SJCRH30 (cell line): ENCODE measurements at places on chromosomes 2 and 18. TPM values are rescaled to one million over a fixed set of nuclear protein-coding genes. Genes with fewer than 3 reads are reported as not detected.

DNA sequence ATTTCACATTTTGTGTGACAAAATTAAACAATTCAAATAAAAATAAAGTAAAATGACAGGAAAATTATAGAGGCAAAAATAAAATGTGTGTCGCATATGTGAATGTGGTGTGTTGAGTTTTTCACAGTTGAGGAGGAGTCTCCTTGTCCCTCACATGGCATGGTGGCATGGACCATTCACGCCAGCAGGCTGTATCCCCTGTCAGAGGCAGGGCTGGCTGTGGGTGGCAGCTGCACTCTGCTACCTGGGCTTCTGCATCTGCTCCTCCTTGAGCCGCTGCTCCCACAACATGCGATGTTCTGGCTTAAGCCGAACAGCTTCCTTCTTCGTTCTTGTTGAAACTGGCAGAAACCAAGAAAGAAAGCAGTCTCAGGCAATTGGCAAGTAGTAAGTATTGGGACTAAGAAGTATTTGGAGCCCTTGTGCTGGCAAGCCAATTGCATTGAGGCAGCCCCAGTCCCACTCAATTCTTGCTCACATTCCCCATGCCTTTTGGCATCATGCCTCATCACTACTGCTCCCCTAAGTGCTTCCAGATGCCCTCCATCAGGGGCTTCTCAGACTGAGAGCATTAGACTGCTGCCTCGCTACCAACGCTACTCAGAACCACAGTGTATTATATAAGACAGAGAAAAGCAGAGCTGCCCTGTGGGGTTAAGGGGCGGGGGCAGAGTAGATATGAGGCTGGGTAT lies 177.9 kb upstream of the NABP1 start:
- no peak overlapping the region for H3K27ac ChIP-seq
- no peaks in the 10 kb centered on the region for H3K36me3 ChIP-seq
- no peak overlapping the region for H3K4me3 ChIP-seq
- no peaks in the 10 kb centered on the region for H3K4me1 ChIP-seq

DNA sequence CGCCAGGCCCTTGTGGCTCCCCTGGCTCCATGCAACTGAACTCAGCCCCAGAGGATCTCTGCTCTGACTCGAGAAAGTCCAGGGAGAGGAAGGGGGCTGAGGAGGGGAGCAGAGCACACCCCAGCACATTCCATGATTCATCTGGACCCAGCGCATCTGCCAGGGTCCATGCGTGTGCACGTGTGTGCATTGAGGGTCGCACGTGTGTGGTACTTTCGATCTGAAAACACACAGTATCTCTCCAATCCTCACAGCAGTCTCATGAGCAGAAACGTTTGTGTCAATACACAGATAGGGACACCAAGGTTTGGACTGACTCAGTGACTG lies 146.4 kb upstream of the ID2 start:
- H3K27ac ChIP-seq = no peak overlapping the region
- no peaks in the 10 kb centered on the region for H3K4me1 ChIP-seq
- DNase-seq = no peak
- no peaks in the 10 kb centered on the region for H3K27me3 ChIP-seq
- no peaks in the 10 kb centered on the region for H3K36me3 ChIP-seq

DNA sequence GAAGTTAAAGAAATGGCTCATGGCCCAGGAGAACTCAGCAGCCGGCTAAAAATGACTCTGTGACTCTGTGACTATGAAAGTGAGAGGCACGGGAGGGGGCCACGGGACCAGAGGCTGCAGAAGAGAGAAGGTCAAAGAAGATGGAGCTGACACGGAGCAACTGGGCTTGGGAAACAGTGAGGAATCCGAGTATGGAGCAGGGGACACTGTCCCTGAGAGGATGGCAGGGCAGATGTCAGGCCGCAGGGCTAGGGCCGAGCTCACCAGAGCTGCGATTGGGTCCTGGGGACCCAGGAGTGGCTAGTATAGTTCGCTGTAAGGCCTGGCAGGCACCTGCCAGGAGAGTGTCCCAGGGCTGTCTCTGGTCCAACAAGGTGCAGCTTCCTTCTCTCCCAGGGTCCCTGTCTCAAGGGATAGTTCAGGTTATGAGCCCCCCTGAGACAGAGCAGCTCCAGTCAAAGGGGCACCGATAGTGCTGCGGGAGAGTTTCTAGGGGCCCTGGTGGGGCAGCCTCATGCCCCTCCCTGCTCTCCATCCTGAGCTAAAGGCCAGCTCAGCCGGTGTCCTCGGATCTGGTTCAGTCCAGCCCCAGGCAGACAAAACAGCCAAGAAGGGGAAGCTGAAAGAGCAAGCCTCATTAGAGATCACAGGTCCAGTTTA lies 42.7 kb downstream of the CIB4 start:
- no peak for DNase-seq
- H3K27ac ChIP-seq = no peak overlapping the region
- H3K4me3 ChIP-seq = no peak overlapping the region
- H3K36me3 ChIP-seq = no peaks in the 10 kb centered on the region
- no peaks in the 10 kb centered on the region for H3K4me1 ChIP-seq

GRCh38 chr18:32373995-32374394 lies 96.7 kb downstream of the GAREM1 start:
- H3K4me1 ChIP-seq = peaks cover 7% of the 10 kb centered on the region
- no peaks in the 10 kb centered on the region for H3K27me3 ChIP-seq
- DNase-seq = peak; percentile 9
- H3K27ac ChIP-seq = no peak overlapping the region
- H3K36me3 ChIP-seq = no peaks in the 10 kb centered on the region

- no peaks in the 10 kb centered on the region for H3K4me1 ChIP-seq
- no peak for DNase-seq
- H3K27ac ChIP-seq = no peak overlapping the region
- no peak overlapping the region for H3K4me3 ChIP-seq
These were observed 417.4 kb upstream of the PIK3C3 start for GRCh38 chr18:41537666-41538065.

DNA sequence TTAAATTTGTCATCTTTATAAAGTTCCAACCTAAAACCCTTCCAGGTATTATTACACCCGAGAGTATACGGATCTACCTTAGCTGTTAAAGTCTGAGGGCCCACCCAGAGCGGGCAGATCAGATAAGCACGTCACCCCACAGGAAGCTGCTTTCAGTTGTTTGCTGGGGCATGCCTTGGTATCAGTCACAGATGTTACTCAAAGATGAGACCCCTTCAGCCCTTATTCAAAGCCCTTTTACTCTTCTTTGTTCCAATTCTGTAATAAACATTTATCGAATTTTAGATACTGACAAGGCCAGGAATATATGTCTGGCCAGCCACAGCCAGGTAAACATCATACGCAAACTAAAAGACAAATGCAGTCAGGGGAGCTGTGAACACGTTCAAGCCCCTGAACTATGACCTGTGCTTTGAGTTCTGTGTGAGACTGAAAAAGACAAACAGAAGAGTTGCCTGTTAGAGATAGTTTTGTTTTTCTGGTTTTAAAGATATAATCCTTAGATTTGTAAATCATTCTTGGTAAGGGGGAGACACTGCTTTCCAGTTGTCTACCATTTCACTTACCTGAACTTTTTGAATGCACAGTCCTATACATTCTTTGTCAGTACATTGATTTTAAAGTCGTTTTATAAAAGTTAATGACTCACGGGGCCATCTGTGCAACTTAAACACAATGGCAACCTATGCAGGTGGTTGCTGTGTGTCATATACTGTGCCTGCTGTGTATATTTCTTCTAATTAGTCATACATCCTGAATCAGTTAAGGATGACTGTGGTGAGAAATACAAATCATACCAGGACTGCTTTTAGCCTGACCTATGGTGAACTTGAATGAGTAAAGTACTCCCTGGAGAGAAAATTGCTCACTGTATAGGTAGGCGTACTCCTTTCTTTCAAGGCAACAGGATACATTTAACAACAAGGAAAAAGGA lies 100.5 kb upstream of the ITPRID2 start:
- H3K27ac ChIP-seq = peak overlapping the region; percentile 47
- H3K4me3 ChIP-seq = no peak overlapping the region
- no peaks in the 10 kb centered on the region for H3K27me3 ChIP-seq
- H3K36me3 ChIP-seq = no peaks in the 10 kb centered on the region
- peaks cover 10% of the 10 kb centered on the region for H3K4me1 ChIP-seq

DNA sequence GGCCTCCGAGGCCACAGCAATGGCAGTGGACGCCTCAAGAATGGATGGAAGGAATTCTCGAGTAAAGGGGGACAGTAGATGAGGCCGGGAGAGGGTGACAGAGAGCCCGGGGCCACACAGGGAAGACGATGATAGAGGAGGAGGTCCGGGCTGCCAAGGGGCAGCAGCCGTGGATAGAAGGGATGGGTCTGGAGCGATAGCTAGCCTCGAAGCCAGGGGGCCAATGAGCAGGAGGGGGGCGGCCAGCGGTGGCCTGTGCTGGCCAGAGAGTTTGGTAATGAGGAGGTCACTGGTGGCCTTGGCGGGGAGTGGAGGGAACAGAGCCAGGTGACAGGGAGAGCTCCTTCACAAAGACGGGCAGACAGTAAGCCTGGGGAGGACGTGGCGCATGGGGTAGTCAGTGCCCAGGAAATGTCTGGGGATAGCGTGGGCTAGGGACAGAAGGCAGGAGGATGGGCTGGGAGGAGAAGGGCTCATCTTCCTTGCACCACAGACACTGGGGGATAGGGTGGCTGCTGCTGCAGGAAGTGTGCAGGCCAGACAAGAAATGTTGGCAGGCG lies 87.8 kb upstream of the ASB18 start:
- H3K4me3 ChIP-seq = no peak overlapping the region
- no peaks in the 10 kb centered on the region for H3K36me3 ChIP-seq
- H3K4me1 ChIP-seq = 0 out of 2 replicates have a peak, but pooled peaks cover 3% of the 10 kb centered on the region
- H3K27me3 ChIP-seq = no peaks in the 10 kb centered on the region
- H3K27ac ChIP-seq = no peak overlapping the region
- no peak for DNase-seq

- H3K27me3 ChIP-seq = no peaks in the 10 kb centered on the region
- H3K4me1 ChIP-seq = no peaks in the 10 kb centered on the region
- no peak overlapping the region for H3K4me3 ChIP-seq
- no peaks in the 10 kb centered on the region for H3K36me3 ChIP-seq
These were observed 27.4 kb downstream of the RAPGEF4 start for GRCh38 chr2:172763079-172763478.

DNA sequence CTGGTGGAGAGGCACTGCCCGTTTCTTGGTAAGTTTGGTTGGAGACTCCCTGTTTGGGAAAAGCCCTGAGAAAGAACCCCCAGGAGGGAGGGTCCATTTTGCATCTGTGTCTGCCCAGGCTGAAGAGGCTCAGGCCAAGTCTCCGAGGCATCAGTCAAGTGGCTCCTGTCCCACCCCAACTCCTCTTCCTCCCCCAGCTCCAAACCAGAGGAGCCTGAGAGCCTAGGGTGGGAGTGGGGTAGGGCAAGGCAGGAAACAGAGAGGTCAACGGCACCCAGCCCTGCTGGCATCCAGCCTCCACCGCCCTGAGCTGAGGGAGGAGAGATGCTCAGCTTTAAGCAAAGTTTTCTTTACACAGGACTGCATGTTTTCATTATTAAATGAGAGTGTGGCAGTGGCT lies 38.2 kb downstream of the CYP27C1 start:
- no peak for DNase-seq
- no peak overlapping the region for H3K4me3 ChIP-seq
- no peaks in the 10 kb centered on the region for H3K4me1 ChIP-seq
- H3K36me3 ChIP-seq = no peaks in the 10 kb centered on the region
- no peak overlapping the region for H3K27ac ChIP-seq

- H3K27me3 ChIP-seq = no peaks in the 10 kb centered on the region; the same call in 1 of the 2 replicates
- H3K4me3 ChIP-seq = peak overlapping the region; percentile 22
- peaks cover 53% of the 10 kb centered on the region for H3K4me1 ChIP-seq
- no peaks in the 10 kb centered on the region for H3K36me3 ChIP-seq
- peak; percentile 82 for DNase-seq
These were observed 247.5 kb downstream of the DYSF start for GRCh38 chr2:71700658-71701397.

DNA sequence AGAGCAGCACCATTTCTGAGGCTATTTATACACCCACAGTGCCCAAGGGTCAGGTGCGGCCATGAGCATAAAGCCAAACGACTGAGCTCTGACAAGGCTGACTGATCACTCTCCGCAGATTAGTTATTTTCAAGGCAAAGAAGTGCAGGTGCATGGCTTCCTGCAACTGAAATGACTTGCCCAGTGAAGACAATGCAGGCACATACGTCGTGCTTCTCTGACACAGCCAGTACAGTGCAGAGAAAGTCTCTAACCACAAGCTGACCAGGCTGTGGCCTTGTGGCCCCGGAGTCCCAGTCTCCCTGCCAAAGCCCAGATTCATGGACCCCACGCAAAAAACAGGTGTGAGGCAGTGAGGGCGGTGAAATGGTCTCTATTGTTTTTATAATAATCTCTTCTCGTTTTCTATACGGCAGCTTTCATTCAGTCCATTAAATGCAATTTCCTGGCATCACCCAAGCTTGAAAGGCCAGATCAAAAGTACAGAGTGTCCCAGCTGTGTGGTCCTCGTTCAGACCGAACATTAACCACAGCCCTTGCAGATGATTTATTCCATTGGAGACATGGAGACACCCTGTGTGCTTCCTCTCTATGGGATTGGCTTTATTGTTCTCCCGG lies 447.0 kb upstream of the ID2 start:
- H3K4me3 ChIP-seq = no peak overlapping the region
- peak; percentile 8 for DNase-seq
- H3K27me3 ChIP-seq = 0 out of 2 replicates have a peak, but pooled peaks cover 1% of the 10 kb centered on the region

- H3K27me3 ChIP-seq = no peaks in the 10 kb centered on the region
- no peak overlapping the region for H3K27ac ChIP-seq
- H3K4me3 ChIP-seq = no peak overlapping the region
- H3K4me1 ChIP-seq = no peaks in the 10 kb centered on the region
- no peak for DNase-seq
These were observed 205.1 kb downstream of the TWIST2 start for GRCh38 chr2:239052798-239053665.

DNA sequence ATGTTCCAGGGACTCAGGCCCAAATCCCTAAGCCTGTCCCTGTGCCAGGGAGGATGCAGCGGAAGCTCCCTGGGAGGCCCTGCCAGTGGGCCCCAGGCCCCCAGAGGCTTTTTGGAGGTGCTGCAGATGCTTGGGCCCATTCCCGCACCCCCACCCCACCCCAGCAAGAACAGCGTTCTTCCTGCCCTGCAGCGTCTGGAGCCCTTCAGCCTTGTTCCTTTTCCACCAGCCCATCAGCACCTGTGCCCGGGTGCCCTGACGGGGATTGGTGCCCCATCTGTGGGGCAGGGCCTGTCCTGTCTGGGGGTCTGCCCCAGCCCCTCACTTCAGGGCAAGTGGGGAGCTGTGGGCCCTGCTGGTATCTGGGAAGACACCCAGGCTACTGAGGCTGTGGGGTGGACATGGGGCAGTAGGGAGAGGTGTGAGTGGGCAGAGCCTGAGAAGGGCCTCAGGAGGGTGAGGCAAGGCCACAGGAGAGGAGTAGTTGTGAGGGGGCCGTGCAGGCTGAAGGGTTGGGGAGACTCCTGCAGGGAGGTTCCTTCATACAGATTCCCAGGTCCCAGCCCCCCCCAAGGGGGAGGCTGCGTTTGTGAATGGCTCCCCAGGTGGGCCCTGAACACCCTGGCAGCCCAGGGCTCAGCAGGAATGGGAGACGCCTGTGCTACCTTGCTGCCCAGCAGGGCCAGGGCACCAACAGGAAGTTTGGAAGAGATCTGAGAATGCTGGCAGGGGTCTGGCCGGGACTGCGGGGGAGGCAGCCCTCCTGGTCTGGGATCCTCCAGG lies 2.4 kb downstream of the RNPEPL1 start:
- no peaks in the 10 kb centered on the region for H3K27me3 ChIP-seq
- peaks cover 24% of the 10 kb centered on the region for H3K4me1 ChIP-seq
- H3K36me3 ChIP-seq = no peaks in the 10 kb centered on the region
- H3K4me3 ChIP-seq = no peak overlapping the region
- H3K27ac ChIP-seq = no peak overlapping the region
- no peak for DNase-seq

The ATP8B1 gene
- total RNA-seq = not detected in 2 replicates

The MYO7B gene
- 2.7 and 3.7 TPM in 2 replicates for total RNA-seq

The C1QL2 gene
- total RNA-seq = not detected in 2 replicates

The C2orf72 gene
- total RNA-seq = not detected in 2 replicates

The OTOF gene
- 0.08 TPM in 1 of 2 replicates, not detected in the other for total RNA-seq

The ADCYAP1 gene
- 0.03 and 0.16 TPM in 2 replicates for total RNA-seq

The LYG1 gene
- total RNA-seq = 0.61 and 1.3 TPM in 2 replicates

The PRKAG3 gene
- total RNA-seq = 0.13 and 0.16 TPM in 2 replicates
